ENCODE measurements at places on chromosomes 5 and 9.

DNA sequence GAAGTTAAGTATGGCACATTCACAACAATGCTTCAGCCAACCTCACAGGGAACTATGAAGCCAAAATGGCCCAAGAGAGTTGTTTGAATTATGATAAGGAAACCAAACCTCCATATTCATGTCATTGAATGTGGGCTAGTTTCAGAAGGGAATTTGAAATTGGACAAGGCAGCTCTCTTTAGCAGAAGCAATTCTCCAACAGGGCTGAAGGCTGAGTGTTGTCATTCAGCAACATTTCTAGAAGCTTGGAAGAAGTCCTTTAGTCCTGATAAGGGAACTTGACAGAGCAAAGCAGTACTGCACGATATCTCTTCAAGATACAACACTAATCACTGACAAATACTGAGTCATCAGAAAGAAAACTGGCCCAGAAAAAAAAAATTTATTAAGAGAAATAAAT, 115.4 kb downstream of the SLC25A46 start:
- DNase-seq = no peak

- DNase-seq = no peak
These were observed 2.5 kb downstream of the LRRC26 start for GRCh38 chr9:137167277-137167746.

DNA sequence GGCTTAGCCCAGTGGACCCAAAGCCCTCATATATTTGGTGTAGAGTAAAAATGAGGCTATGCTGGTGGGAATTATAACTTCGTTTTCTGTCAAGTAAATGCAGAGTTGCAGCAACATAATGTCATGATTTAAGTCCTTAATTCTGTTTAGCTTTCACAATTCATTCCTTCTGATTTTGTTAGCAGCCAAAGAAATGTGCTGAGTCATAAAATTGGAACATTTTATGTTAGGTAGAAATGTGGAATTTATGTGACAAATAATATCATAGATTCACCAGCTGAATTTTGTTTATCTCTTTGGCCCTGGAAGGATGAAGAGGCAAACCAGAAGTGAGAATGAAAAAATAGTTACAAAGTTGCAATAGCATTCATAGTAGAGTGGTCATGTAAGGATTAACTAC, 247.0 kb downstream of the TRPM3 start:
- no peak for DNase-seq

DNA sequence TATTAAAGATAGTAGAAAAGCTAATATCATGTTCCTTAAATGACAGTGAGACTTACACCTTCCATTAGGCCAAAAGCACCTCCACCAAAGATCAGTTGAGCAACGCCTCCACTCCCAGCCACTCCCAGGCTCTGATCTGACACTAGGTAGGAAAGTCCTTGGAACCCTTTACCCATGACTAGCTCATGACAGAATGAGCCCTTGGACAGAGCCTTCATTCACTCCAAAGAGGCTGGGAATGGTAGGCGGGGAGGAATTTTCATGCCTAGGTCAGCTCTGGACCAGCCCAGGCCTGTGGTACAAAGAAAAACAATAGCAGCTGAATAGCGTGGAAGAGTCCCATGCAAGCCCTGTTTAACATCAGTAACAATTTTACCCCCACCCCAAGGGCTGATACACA, 493.7 kb downstream of the NR2F1-AS1 start:
- no peak for DNase-seq

GRCh38 chr9:120372040-120372439, 207.9 kb downstream of the CDK5RAP2 start:
- DNase-seq = no peak

GRCh38 chr9:134243778-134244467, 79.6 kb upstream of the RNU6ATAC start:
- DNase-seq = no peak

GRCh38 chr9:28232686-28233085, 659.4 kb upstream of the C9orf72 start:
- DNase-seq = no peak

GRCh38 chr9:126674365-126675146, 60.8 kb downstream of the LMX1B start:
- no peak for DNase-seq

DNA sequence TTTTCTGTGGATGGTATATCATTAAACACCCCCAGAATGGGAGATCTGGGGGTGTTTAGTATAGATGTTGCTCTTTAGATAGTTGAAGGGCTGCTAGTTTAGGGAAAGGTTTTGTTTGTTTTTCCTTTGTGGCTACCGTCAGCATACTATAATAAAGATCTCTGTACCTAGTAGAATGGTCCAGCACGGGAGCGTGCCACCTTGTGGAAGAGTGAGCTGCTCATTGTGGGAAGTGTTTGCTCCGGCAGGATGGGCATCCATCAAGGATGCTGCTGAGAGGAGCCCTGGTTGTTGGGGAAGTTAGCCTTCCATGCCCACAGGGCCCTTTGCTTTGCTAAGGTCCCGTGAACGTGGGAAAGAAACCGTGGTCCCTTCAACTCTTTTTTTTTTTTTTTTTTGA, 113.1 kb downstream of the LIFR start:
- DNase-seq = no peak

GRCh38 chr5:137078171-137078665, 420.9 kb downstream of the SPOCK1 start:
- DNase-seq = no peak

DNA sequence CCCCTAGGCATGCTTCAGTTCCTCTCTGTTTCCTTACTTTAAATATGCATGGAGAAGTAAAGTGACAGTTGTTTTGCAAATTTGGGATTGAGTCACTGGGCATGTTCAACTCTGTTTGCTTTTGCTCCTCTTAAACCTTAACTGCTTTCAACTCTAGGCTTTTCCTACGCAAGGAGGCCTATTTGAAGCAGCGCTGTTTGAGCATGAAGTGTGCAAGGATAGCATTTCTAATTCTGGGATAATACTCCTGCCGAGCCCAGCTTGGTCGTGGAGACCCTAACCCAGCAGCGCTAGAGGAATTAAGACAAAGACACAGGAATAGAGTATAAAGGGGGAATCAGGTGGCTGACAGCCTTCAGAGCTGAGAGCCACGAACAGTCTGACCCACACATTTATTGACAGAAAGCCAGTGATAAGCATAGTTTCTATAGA, 803.4 kb upstream of the CDH10 start:
- DNase-seq = peak; percentile 74

GRCh38 chr5:170510126-170510525, 6.3 kb downstream of the KCNIP1 start:
- DNase-seq = no peak

DNA sequence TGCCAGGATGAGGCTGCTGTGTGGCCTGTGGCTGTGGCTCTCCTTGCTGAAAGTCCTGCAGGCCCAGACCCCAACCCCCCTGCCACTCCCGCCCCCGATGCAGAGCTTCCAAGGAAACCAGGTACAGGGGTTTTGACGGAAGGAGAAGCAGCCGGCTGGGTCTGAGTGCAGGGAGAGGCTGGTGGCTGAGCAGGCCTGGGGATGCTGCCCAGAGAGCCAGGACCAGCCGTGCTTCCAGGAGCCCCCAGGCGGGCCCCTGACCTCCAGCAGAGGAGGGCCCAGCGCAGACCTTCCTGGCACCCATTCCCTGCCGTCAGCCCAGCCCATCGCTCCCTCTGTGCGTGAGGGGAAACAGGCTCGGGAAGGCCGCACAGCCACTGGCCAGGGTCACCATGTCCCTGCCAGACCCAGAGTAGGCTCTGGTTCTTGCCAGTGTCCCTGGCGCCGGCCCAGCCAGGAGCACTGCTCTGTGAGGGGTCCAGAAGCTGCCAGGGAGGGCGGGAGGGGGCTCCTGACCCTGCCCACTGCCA, 313 bp downstream of the LCN12 start:
- DNase-seq = no peak

- peak; percentile 7 for DNase-seq
These were observed 787.4 kb upstream of the RGMB start for GRCh38 chr5:97986069-97986468.

DNA sequence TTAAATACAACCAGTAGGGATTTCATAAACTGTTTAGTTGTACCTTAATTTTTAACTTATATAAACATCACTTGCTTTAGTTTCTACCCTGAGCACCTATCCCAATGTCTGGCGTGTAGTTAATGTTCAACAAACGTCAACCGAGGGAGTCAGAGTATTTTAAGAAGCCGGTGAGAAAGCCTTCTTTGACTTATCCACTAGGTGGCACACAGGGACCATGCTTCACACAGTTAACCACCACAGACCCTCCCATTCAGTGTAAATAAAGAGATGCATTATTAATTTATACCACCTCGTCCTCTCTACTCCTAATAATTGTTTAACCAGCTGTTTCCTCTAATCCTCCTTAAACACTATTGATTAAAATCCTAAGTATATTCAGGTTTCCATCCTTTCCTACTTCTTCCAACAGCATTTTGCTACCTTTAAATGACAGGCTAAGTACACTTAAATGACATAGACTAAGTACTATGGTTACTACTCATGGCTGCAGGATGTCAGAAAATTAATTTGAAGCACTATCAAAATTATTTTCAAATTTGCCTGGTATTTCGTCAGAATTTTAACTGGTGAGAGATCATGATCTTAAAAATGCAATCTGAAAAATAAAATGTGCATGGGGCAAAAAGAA, 2.3 kb downstream of the HAPLN1 start:
- DNase-seq = peak; percentile 63

DNA sequence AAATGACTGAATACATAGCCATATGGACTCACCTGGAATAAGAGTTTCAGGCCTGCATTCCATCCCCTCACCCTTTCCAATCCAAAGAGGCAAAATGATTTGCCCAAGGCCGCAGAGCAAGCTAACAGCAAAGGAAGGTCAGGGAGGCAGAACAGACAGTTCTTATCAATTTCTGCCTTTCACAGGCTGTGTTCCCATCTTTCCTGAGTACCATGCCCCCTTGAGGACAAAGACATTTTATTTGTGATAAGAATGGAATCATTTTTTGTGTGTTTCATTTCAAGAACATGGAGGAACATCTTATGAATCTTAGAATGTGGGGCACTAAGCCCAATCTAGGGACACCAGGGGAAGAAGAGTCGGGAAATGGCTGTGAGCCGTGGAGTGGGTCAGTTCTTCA, 13.9 kb downstream of the LHFPL2 start:
- no peak for DNase-seq

- no peak for DNase-seq
These were observed 708.8 kb downstream of the PTPRD start for GRCh38 chr9:9904041-9904440.

GRCh38 chr5:16975950-16976624, 40.0 kb upstream of the MYO10 start:
- DNase-seq = no peak

GRCh38 chr5:136666970-136667620, 301.8 kb upstream of the TRPC7 start:
- DNase-seq = no peak

GRCh38 chr5:137741718-137742117, 5.8 kb upstream of the KLHL3 start:
- no peak for DNase-seq

DNA sequence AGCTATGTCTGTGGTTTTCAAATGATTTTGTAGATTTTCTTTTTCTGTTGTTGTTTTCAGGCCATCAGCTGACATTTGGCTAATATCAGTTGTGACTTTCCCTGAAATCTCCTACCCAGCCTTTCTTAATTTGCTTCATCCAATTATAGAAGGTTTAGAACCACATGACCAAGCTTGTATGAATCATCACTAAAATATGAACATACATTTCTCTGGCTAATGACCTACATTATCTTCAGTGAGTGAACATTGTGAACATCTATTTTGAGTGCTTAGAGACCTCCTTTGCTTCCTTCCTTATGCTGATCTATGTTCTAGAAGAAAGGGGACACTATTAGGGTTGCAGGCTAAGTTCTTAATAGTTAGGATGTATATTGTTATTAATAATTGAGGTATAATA, 532.5 kb downstream of the RAB3C start:
- DNase-seq = no peak

DNA sequence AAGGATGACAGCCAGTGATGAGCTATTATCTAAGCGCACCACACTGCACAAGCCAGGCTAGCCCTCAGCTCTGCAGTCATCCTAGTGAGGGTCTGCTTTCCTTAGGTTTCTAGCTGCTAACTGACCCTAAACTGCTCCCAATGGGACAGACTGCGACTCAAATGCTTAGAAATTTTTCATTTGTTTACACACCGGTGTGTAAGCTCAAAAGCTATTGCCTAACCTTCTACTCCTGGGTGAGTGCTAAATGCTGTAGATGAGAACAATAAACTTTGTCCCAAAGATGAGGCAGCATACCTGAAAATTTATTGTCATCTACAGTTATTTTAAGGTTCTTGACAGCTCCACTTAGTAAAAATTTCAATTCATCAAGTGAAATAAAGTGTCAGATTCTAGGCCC, 311.4 kb downstream of the TMEM167A start:
- no peak for DNase-seq

- no peak for DNase-seq
These were observed 35.3 kb upstream of the NFIL3 start for GRCh38 chr9:91458906-91459305.

DNA sequence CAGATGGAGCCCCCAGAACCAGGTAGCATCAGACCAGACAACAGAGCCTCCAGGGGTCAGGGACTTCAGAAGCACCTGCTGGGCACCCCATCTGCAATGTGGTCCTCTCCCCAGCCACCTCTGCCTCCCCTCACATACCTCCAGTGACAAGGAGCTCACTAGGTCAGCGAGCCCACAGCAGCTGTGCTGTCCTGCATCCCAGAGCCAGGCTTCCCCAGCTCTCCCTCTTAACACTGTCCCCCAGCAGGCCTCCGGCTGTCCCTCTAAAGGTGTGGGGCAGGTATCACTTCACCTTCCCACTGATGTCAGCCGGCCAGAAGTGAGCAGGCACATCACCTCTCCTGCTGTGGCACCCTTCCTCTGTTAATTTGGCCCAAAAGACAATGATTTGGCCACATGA, 83.6 kb downstream of the LMX1B start:
- no peak for DNase-seq

- no peak for DNase-seq
These were observed 21.3 kb upstream of the SLC12A2 start for GRCh38 chr5:128062172-128062746.

- peak; percentile 42 for DNase-seq
These were observed 401.1 kb upstream of the TRPC7 start for GRCh38 chr5:136766456-136766855.

Data from ELF-1 (cell line).